ENCODE measurements at places on chromosomes 2 and 18.

- no peak for DNase-seq
Measured at GRCh38 chr2:230885463-230886130, 20.9 kb downstream of the ITM2C start.

DNA sequence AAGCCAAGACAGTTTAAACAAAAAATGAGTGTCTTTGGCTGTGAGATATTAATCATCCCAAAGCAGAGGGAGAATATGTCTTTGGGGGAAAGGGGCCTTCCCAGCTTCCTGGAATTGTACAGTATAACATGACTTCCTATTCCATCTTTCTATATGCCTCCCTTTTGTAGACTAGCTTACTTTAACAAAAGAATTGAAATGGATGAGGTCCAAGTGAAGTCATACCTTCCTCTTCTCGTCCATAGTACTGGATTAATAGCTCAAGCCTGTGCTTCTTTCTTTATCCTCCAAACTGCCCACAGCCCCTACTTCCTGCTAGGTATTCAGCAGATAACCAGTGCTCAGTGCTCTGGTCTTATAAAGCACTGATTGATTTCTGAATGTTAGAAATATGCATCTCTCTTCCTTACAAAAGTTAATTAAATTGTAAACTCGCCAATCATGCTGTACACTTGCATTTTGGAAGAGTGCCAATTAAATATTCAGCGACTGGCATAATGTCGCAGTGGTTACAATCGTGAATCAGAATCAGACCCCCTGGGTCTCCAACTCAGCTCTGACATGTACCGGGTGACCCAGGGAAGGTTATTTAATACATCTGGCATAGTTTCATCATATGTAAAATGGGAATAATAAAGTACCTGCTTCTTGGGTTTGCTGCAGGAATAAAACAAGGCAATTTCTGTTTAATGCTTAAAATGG, 325.1 kb downstream of the RND3 start:
- DNase-seq: no peak

DNA sequence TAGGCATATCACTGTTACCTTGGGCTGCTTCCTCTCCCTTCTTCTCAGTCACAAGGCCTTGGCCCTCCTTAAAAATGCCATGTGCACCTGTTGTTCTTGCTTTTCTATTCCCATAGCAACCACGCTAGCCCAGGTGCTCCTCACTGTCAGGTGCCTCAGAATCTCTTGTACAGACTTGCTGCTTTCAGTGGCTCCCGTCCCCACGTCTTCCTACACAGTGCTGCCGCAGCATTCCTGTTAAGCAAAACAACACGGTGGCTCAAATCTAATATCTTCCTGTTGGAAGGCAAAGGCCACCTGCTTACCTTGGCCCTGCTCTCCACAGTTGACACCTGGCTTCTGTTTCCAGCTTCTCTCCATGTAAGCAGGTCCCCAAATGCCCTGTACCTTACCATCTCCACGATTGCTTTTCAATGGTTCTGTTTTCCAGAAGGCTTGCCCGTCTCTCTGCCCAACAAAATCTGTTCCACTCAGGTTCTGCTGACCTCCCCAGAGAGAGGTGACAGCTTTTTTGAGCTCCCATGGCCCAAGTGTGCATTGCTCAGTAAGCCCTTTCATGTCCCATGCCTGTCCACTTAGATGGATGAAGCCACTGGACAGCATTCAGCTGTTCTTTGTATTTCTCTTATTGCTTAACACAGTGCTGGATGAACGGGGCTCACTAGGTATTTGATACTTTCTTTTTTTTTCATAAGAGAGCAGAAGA, 240.4 kb downstream of the PRKCE start:
- DNase-seq: no peak

GRCh38 chr18:35939138-35939537, 33.3 kb upstream of the RMP24 start:
- DNase-seq: no peak

- DNase-seq: no peak
Measured at GRCh38 chr2:58436872-58437271, 195.7 kb upstream of the FANCL start.
